ENCODE measurements at places on chromosomes 5 and 9.

DNA sequence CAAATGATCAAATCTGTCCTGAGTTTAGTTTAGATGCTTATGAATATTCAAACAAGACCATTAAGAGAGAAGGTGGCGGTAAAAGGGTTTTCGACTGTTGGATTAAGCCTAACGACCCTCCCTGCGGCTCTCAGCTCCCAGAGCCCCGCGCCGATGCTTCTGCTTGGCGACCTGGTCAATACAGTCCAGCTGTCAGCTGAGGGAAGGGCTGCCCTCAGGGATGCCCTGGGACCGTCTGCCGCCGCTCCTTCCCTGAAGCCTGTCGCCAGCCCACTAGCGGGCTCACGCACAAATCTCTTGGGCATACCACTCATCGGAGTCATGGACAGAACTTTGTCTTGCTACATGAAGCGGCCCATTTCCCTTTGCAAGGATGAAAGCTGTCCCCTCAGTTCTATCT lies 136.6 kb upstream of the RAPGEF1 start:
- no peak for DNase-seq
- H3K27ac ChIP-seq = no peak overlapping the region
- H3K4me3 ChIP-seq = no peak overlapping the region
- no peaks in the 10 kb centered on the region for H3K27me3 ChIP-seq
- peaks cover 7% of the 10 kb centered on the region for H3K4me1 ChIP-seq

- H3K4me1 ChIP-seq = no peaks in the 10 kb centered on the region
- H3K27ac ChIP-seq = no peak overlapping the region
- no peaks in the 10 kb centered on the region for H3K27me3 ChIP-seq
- H3K36me3 ChIP-seq = no peaks in the 10 kb centered on the region
- no peak for DNase-seq
These were observed 12.3 kb downstream of the FCN2 start for GRCh38 chr9:134892820-134893420.

- no peaks in the 10 kb centered on the region for H3K27me3 ChIP-seq
- no peak overlapping the region for H3K27ac ChIP-seq
- H3K36me3 ChIP-seq = peaks cover 32% of the 10 kb centered on the region
These were observed 15.0 kb downstream of the MSANTD3 start for GRCh38 chr9:100441911-100442361.

DNA sequence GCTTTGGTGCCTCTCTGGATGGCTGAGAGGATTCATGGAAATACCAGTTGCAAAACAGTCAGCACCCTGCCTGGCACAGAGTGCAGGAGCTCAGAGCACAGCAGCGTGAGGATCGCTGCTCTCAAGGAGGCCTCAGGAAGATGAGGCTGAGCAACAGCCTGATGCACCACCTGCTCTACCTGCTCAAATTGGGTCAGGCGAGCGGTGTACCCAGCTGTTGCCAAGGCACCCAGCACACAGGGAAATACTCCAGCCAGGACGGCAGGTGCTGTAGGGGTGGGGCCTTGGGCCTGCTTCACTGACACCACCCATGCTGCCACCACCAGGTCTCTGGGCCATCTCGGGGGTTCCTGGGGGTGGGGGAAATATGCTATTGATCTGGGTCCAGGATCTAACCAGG lies 4.3 kb downstream of the EEIG1 start:
- H3K27ac ChIP-seq = no peak overlapping the region
- no peaks in the 10 kb centered on the region for H3K27me3 ChIP-seq
- peaks cover 11% of the 10 kb centered on the region for H3K4me1 ChIP-seq
- DNase-seq = no peak

DNA sequence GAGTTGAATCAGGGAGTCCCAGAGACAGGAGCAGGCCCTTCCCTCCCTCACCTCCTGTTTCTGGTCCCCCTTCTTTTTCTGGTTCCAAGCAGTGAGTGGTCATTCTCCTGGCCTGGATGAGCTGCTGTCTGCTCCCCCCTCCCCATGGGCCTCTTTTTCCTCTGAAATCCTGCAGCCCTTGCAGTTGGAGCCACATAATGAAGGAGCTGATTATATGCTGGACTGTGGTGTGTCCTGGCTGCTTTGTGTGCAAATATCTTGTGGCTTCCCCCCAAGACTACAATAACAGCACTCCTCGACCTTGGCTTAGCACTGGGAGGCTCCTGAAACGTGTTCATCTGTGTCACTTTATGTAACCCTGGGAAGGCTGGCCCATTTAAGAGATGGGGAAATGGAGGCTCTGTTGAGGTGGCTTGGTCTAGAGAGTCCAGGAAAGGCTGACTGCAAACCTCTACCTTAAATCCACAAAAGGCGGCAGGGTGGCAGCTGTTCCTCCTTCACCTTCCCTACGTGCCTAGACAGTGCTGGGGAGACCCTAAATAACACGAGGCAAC lies 69.2 kb downstream of the SH3PXD2B start:
- no peak overlapping the region for H3K27ac ChIP-seq
- no peaks in the 10 kb centered on the region for H3K4me1 ChIP-seq
- H3K4me3 ChIP-seq = no peak overlapping the region
- no peak for DNase-seq

- H3K4me3 ChIP-seq = no peak overlapping the region
- no peaks in the 10 kb centered on the region for H3K27me3 ChIP-seq
- H3K4me1 ChIP-seq = no peaks in the 10 kb centered on the region
These were observed 215.6 kb downstream of the ACTL7B start for GRCh38 chr9:108640230-108640629.

GRCh38 chr5:53027913-53028312 lies 38.8 kb downstream of the ITGA2 start:
- DNase-seq = no peak
- H3K4me1 ChIP-seq = no peaks in the 10 kb centered on the region
- H3K27ac ChIP-seq = no peak overlapping the region

- DNase-seq = no peak
- peaks cover 4% of the 10 kb centered on the region for H3K36me3 ChIP-seq
- no peaks in the 10 kb centered on the region for H3K27me3 ChIP-seq
- H3K4me3 ChIP-seq = no peak overlapping the region
- H3K27ac ChIP-seq = no peak overlapping the region
- peaks cover 12% of the 10 kb centered on the region for H3K4me1 ChIP-seq
These were observed 146.4 kb downstream of the FBXL7 start for GRCh38 chr5:15646371-15646770.

- no peaks in the 10 kb centered on the region for H3K4me1 ChIP-seq
- H3K27me3 ChIP-seq = no peaks in the 10 kb centered on the region
- no peaks in the 10 kb centered on the region for H3K36me3 ChIP-seq
These were observed 48.6 kb upstream of the SH3PXD2B start for GRCh38 chr5:172502969-172503368.

DNA sequence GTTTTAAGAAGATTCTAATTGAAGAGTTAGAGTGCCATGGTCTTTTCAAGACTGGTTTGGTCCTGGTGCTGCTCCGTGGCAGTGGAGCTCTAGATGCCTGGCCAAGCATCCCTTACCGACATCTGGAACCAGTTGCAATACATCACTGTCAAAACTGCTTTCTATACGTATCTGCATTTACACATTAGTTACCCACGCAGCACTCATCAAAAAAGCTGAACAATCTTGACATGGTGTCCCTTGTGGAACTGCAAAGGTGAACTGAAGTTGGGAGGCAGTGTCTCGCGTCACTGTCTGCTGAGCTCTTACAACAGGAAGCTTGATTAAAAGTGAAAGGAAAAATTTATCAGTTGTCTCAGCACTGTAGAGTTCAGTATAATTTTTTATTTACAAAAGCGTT lies 82.6 kb downstream of the PBX3 start:
- H3K27ac ChIP-seq = no peak overlapping the region
- no peak overlapping the region for H3K4me3 ChIP-seq
- DNase-seq = no peak
- H3K27me3 ChIP-seq = no peaks in the 10 kb centered on the region
- H3K4me1 ChIP-seq = no peaks in the 10 kb centered on the region
- H3K36me3 ChIP-seq = no peaks in the 10 kb centered on the region

- no peaks in the 10 kb centered on the region for H3K27me3 ChIP-seq
- H3K36me3 ChIP-seq = peaks cover 19% of the 10 kb centered on the region
- no peaks in the 10 kb centered on the region for H3K4me1 ChIP-seq
- H3K27ac ChIP-seq = no peak overlapping the region
These were observed 1.2 kb downstream of the SRFBP1 start for GRCh38 chr5:121962958-121963357.

DNA sequence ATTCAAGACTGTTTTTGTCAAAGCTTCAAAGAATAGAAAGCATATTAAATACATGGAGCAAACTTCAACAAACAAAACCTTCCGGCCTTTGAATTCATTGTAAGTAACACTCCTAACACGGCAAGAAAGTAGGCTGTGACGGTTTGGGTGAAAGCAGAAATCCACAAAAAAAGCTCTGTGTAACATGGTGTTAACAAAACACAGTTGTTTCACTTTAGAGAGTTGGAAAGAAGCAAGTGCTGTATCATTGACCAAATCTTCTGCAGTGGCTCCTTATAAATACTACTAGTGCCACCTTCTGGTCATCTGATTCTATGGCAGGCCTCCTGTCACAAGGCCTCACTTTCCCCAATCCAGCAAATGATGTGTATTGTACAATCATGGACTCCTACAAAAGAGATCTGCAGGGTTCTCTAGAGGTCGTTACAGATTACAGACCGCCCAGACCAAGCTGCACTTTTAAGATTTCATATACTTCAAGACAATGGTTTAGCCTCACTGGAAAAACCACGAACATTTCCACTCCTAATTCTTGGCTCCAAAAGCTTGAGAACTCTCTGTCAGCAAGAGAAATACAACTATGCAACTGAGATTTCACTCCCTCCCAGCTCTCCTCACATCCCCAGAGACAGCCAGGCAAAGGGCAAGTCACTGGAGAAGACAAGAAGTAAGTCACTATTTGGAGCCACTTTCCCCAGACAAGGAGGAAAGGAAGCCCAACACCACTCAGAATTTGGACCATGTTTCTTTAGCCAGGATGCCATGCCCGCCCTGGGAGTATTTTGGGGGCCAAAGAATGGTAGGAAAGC lies 196.2 kb downstream of the DTWD2 start:
- peaks cover 5% of the 10 kb centered on the region for H3K4me1 ChIP-seq
- H3K4me3 ChIP-seq = no peak overlapping the region
- no peak overlapping the region for H3K27ac ChIP-seq
- DNase-seq = peak; percentile 37

GRCh38 chr9:97124256-97124655 lies 85.3 kb upstream of the CTSV start:
- H3K27ac ChIP-seq = no peak overlapping the region
- DNase-seq = no peak
- H3K27me3 ChIP-seq = no peaks in the 10 kb centered on the region
- H3K4me3 ChIP-seq = no peak overlapping the region
- no peaks in the 10 kb centered on the region for H3K4me1 ChIP-seq
- H3K36me3 ChIP-seq = peaks cover 55% of the 10 kb centered on the region

- H3K4me1 ChIP-seq = peaks cover 8% of the 10 kb centered on the region
- H3K4me3 ChIP-seq = no peak overlapping the region
- no peak for DNase-seq
- peaks cover 3% of the 10 kb centered on the region for H3K36me3 ChIP-seq
- no peak overlapping the region for H3K27ac ChIP-seq
These were observed 75.7 kb downstream of the ZNF608 start for GRCh38 chr5:124670722-124671184.

GRCh38 chr5:90345684-90346083 lies 63.9 kb downstream of the CETN3 start:
- H3K27ac ChIP-seq = no peak overlapping the region
- H3K4me3 ChIP-seq = no peak overlapping the region
- no peaks in the 10 kb centered on the region for H3K27me3 ChIP-seq
- no peak for DNase-seq
- H3K4me1 ChIP-seq = no peaks in the 10 kb centered on the region

- H3K4me1 ChIP-seq = peaks cover 8% of the 10 kb centered on the region
- H3K36me3 ChIP-seq = no peaks in the 10 kb centered on the region
- no peak for DNase-seq
- no peak overlapping the region for H3K4me3 ChIP-seq
- H3K27ac ChIP-seq = no peak overlapping the region
- no peaks in the 10 kb centered on the region for H3K27me3 ChIP-seq
These were observed 120.7 kb downstream of the DOCK8 start for GRCh38 chr9:335373-335772.

DNA sequence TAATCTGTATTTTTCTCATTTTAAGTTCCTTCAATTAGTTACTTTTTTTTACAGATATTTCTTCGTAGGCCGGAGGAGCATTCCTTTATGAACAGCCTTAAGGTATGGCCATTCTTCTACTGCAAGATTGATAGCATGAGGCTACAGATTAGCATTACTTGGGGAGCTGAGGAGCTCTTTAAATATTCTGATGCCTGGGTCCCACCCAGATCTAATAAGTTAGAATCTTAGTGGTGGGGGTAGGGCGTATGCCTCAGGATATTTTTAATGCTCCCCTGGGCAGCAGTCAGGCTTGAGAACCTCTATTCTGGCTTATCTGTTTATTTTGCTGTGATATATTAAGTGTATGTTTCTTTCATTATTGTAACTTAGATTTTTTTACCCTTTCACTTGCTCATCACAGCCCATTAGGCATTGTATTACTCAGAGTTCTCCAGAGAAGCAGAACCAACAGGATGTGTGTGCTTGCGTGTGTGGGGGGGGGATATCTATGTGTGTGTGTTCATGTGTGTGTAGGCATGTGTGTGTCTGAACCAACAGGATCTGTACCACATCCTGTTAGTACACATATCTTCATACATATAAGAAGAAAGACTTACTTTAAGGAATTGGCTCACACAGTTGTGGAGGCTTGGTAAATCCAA lies 91.8 kb upstream of the MTAP start:
- no peaks in the 10 kb centered on the region for H3K36me3 ChIP-seq
- no peak for DNase-seq
- H3K4me1 ChIP-seq = no peaks in the 10 kb centered on the region
- H3K4me3 ChIP-seq = no peak overlapping the region
- no peak overlapping the region for H3K27ac ChIP-seq
- no peaks in the 10 kb centered on the region for H3K27me3 ChIP-seq

GRCh38 chr9:98192503-98193335 lies at the start of gene CORO2A:
CORO2A (minus strand) TSS chr9:98192637; CDS start chr9:98157660, 34,977 bp downstream.
- peak within 1 kb of the TSS; percentile 89 for H3K4me3 ChIP-seq
- H3K27ac ChIP-seq = no peak within 1 kb of the TSS
- DNase-seq = peak; percentile 88
- no peaks in the 10 kb centered on the region for H3K27me3 ChIP-seq
- no peaks in the 10 kb centered on the region for H3K36me3 ChIP-seq

- H3K4me3 ChIP-seq = no peak overlapping the region
- no peak for DNase-seq
- no peaks in the 10 kb centered on the region for H3K27me3 ChIP-seq
- H3K4me1 ChIP-seq = no peaks in the 10 kb centered on the region
- H3K36me3 ChIP-seq = no peaks in the 10 kb centered on the region
- no peak overlapping the region for H3K27ac ChIP-seq
These were observed 366.9 kb downstream of the DMRTA1 start for GRCh38 chr9:22813529-22813928.

- H3K4me1 ChIP-seq = peaks cover 3% of the 10 kb centered on the region
- no peaks in the 10 kb centered on the region for H3K27me3 ChIP-seq
- no peak overlapping the region for H3K4me3 ChIP-seq
- DNase-seq = no peak
- H3K27ac ChIP-seq = no peak overlapping the region
These were observed 61.4 kb upstream of the SHISAL2B start for GRCh38 chr5:64628901-64629300.

Measured in H9 (cell line).